ENCODE measurements at places on chromosomes 6 and 20. TPM values are rescaled to one million over a fixed set of nuclear protein-coding genes. Genes with fewer than 3 reads are reported as not detected.

DNA sequence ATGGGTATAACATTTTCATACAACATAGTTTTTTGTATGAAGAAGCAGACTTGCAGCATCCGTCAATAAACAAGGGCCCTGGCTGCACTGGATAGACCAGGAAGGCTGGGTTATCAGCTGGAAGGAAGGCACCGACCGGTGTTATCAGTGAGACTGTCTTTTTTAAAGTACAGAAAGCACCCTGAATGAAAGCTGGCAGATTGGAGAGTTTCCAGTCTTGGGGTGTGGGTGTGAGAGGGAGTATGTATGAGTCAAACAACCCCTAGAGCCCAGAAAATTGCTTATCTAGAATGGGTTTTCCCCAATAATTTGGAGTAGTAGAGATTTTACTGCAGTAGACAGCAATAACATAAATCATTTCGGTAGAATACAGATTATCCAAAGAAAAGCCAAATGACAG lies 42.4 kb downstream of the TXLNB start:
- DNase-seq, result no peak

DNA sequence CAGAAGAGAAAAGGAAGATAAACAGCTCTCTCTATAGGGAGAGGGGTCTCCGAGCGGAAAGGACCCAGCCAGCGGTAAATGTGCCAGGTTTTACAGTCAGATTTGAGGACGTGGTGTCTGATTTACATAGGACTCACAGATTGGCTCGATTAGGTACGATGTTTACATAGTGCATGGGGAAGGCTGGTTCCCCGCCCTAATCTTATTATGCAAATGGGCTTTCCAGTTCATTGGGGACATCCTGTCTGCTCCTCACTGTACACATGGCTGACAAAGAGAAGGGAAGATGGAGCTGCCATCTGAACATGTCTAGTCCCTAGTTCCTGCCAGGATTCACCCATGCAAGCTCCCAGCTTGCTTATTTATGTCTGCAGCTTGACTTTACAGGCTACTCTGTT lies 119.9 kb downstream of the RNF144B start:
- DNase-seq, result no peak

BPIFB4 gene
- polyA plus RNA-seq, result not detected

- DNase-seq, result no peak
Observed at GRCh38 chr6:46024124-46024769, 8.6 kb upstream of the CLIC5 start.

ABHD16B gene
- polyA plus RNA-seq, result not detected

GGTLC1 gene
- not detected for polyA plus RNA-seq

MYLIP gene
- 27.1 TPM for polyA plus RNA-seq

DNA sequence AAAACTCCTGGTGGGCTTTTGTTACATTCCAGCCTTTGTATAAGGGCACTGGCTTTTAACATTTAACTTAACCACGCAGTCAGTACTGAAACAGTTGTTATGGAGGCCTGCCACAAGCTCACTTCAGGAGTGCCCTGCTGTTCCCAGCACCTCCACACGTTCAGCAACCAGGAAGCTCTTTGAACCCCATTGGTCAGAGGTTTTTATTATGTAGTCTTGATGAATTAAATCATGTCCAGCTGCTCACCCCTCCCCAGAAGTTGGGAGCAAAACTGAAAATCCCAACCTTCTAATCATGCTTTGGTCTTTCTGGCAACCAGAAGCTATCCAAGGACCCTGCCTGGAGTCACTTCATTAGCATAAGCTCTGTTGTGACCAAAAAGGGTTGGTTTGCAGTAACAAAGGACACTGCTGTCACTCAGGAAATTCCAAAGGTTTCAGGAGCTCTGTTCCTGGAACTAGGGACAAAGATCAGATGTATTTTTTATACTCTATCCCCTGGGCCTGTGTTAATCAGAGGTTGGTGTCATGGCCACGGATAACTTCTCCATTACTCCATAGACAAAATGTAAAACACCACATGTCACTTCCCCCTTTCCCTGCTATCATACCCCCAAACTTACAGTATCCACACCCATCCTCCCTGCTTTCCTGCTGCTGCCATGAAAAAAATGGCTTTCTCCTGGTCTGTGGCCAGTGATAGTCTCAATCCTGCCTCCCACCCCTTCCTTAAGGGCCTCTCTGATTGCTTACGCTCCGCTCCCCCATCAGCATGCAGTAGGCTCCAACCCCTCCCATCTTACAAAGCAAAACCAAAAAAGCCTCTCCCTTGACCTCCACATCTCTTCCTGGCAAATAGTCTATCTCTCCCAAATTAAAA lies 3.1 kb downstream of the ARMC12 start:
- no peak for DNase-seq

THBD gene
- polyA plus RNA-seq, result 9.7 TPM

DNA sequence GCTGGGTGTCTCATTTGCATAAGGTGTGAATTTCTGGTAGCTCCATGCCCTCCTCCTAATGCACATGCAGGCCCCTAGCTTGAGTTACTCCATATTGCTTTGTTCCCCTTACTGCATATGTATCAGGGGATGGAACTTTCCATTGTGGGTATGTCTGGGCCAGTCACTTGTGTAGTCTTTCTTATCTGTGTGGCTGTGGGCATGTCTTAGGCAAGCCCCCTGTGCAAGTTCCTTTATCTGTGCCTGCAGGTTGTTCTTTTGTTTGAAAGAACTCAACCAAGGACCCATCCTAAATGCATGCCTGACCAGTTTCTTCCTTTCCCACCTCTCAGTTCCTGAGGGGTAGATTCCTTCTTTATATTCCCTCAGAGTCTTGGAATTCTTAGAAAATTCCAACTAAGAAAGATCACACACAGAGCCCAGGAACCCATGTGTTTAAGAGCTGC lies 23.6 kb downstream of the MBOAT1 start:
- no peak for DNase-seq

GRCh38 chr20:57548177-57549058 lies 12.5 kb upstream of the PCK1 start:
- DNase-seq, result peak; percentile 75

GRCh38 chr6:74603322-74604076 lies 602.4 kb downstream of the COL12A1 start:
- DNase-seq, result no peak

DNA sequence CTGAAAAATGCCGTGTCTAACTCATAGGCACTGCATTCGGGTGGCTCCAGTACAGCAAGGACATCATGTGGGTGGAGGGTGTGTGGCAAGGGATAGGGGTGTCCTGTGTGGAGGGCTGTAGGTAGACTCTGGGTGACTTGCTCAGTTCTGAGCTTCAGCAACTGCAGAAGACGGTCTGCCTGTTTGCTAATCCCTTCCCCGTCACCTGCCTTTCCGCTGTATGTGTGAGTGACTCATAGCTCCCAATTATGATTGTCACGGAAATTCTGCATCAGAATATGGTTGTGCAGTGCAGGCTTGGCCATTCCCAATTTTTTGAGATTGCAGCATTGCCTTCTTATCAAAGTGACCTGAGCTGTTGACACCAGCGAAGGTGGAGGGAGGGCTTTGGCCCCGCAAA lies 174.3 kb downstream of the CDH4 start:
- no peak for DNase-seq

- no peak for DNase-seq
Observed at GRCh38 chr6:88611721-88612120, 351.7 kb downstream of the RNGTT start.

DNA sequence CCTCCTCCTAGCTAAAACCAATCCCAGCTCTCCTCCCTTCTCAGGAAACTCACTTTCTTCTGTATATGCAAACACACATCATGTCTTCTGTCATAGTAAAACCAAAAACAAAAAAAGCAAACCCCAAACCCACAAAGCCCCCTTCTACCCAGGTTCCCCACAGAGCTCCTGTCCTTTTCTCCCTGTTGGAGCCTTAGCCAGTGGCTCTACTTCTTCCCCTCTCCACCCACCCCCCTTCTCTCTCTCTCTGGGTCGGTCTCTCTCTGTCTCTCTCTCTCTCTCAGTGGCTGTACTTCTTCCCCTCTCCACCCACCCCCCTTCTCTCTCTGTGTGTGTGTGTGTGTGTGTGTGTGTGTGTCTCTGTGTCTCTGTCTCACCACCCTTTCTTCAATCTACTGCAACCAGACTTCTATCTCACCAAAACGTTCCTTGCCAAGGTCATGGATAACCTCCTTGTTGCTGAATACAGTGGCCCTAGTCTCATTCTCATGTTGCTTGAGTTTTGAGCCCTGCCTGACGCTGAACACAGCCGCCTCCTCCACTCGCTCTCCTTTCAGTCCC lies 8.7 kb upstream of the OSER1 start:
- DNase-seq, result no peak

GRCh38 chr6:40735121-40735520 lies 148.0 kb upstream of the LRFN2 start:
- peak; percentile 41 for DNase-seq

GRCh38 chr20:34363465-34364222 lies 571 bp downstream of the ITCH start:
- DNase-seq, result peak; percentile 76

Measured in kidney (tissue), 22 donors.